ENCODE measurements at places on chromosomes 12 and 14.

- no peak for DNase-seq
These were observed 84.6 kb downstream of the OTOGL start for GRCh38 chr12:80183939-80184338.

- DNase-seq: no peak
These were observed 67.0 kb upstream of the ARHGAP5 start for GRCh38 chr14:32009976-32010581.

GRCh38 chr12:64631197-64631596 is 20.9 kb downstream of the RASSF3 start:
- no peak for DNase-seq

DNA sequence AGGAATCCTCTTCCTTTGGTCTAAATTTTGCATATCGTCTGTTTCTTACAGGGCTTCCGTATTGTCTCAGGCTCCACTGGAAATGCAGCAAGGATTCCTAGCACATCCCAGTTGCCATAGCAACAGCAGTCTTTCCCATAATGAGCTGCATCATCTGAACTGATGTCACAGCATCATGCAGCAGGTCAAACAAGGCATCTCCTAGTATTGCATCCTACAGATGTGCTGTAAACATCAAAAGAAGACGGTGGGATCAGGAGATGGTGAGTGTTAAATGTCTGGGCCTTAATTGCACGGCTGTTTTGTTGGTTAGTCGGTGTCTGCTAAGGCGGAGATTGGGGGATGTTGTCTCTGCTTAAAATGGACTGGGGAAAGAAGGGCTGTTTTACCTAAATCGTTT is at the start of gene AKAP6:
Gene AKAP6, plus strand, starts transcription at position 153 of the 400 bp plus-strand sequence. CDS start 104,196 bp downstream, outside the sequence.
- no peak for DNase-seq

GRCh38 chr12:132510746-132511477 is 21.0 kb downstream of the FBRSL1 start:
- no peak for DNase-seq
